ENCODE measurements at places on chromosomes 16 and 17. TPM values are rescaled to one million over a fixed set of nuclear protein-coding genes. Genes with fewer than 3 reads are reported as not detected.

DNA sequence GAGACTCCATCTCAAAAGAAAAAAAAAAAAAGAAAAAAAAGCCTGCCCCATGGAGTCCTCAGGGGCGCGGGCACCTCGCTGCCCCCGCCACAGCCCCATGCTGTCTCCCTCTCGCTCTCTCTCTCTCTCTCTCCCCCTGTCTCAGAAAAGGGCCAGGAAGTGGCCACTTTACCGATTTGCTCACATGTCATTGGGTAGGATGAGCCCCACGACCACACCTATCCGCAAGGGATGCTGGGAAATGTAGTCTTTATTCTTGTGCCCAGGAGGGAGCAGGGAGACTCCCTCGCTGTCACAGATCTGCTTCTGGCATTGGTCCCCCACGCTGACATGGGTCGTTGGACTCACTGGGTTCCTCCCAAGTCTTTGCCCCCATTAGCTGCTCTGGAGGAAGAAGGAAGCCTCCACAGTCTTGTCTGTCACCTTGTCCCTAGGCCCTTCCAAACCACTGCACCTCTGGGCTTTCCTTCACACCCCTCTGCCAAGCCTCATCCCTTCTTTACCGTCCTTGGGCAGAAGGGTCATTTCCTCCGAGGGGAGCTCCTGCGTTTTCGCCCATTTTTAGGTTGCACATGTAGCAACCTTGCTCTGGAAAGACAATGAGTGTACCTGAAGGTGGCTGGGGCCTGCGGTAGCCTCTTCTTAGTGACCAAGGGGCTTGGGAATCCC lies 6.9 kb upstream of the GJD3 start:
- no peak for DNase-seq
- H3K27me3 ChIP-seq, result no peaks in the 10 kb centered on the region
- H3K36me3 ChIP-seq, result no peaks in the 10 kb centered on the region
- no peak overlapping the region for H3K27ac ChIP-seq

The KRTAP3-1 gene
- not detected for polyA plus RNA-seq

DNA sequence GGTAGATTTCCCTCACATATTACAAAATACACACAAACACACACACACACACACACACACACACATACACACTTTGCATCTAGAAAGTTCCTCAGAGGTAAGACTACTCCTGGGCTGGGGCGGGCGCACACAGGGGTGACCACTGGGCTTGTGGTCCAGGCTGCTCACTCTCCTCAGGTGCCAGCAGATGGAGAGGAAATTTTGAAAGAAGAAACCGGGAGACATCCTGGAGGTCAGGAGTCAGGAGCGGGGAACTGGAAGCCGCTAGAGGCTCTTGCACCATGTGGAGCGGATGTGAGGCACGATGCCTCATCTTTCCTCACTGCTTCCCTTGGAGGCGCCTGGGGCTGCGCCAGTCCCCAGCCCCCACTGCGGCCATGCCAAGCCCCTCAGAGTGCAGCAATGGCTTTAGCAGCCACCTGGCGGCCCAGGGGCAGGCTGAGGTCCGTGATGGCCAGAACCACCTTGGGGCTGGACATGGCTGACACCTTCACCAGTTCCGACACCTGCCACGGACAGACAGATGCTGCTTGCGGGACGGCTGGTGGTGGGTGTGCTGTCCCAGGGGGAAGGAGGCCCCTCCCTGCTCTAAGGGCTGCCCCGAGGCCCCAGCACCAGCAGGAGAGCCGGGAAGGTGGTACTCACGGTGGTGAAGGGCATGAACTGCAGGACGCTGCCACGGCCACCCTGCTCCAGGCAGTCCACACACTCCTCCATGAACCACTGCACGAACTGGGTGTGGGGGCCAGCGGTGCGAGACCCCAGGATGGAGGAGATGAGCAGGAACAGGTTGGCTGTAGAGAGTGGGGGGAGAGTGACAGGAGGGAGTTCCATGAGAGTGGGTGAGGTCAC lies 4.1 kb downstream of the CSF3 start:
- no peak overlapping the region for H3K27ac ChIP-seq
- no peaks in the 10 kb centered on the region for H3K27me3 ChIP-seq
- peaks cover 8% of the 10 kb centered on the region for H3K4me1 ChIP-seq

The STAT3 gene
- polyA plus RNA-seq, result 89.8 TPM

DNA sequence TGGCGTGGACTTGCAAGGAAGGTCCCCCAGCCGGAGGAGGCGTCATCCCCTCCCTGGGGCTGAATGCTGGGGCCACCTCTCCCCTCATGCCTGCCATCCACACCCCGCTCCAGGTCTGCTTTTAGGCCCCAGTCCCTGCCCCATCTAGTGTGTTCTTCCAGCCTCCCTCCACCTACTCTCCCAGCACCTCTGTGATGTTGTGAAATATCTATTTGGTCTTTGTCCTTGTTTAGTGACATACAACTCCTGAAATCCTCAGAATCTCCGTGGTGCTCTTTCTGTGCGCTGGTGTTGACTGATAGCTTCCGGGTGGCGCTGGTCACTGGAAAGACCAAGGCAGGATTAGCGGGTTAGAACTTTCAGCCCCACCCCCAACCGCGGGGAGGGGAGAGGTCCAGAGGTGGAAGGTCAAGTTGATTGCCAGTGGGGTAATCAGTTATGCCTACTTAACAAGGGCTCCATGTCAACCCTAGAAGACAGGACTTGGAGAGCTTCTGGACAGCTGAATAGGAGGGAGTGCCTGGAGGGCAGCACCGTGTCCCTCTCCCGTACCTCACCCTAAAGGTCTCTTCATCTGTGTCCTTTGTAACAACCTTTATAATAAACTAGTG lies 10.1 kb downstream of the TBC1D24 start:
- peak overlapping the region; percentile 41 for H3K27ac ChIP-seq
- no peaks in the 10 kb centered on the region for H3K27me3 ChIP-seq

- no peak overlapping the region for H3K4me3 ChIP-seq
- no peak for DNase-seq
- H3K27me3 ChIP-seq, result peaks cover 19% of the 10 kb centered on the region
- no peak overlapping the region for H3K27ac ChIP-seq
- H3K4me1 ChIP-seq, result no peaks in the 10 kb centered on the region
Observed at GRCh38 chr17:61494325-61495160, 42.3 kb downstream of the TBX4 start.

- no peaks in the 10 kb centered on the region for H3K27me3 ChIP-seq
- H3K4me3 ChIP-seq, result peak within 1 kb of the TSS; percentile 63
- no peaks in the 10 kb centered on the region for H3K36me3 ChIP-seq
- no peak for DNase-seq
Observed at GRCh38 chr16:2236337-2237101, at the start of gene DNASE1L2. Gene DNASE1L2 (plus strand): TSS chr16:2236444. CDS start chr16:2236817, 373 bp downstream.

The SLC2A4 gene
- polyA plus RNA-seq, result not detected

The ZNF597 gene
- 2.2 TPM for polyA plus RNA-seq

- H3K4me1 ChIP-seq, result peaks cover 27% of the 10 kb centered on the region
- no peaks in the 10 kb centered on the region for H3K36me3 ChIP-seq
- no peak for DNase-seq
- peak overlapping the region; percentile 93 for H3K27ac ChIP-seq
- H3K27me3 ChIP-seq, result peaks cover 3% of the 10 kb centered on the region
- peak overlapping the region; percentile 74 for H3K4me3 ChIP-seq
Observed at GRCh38 chr17:76530095-76530723, 7.3 kb downstream of the CYGB start.

DNA sequence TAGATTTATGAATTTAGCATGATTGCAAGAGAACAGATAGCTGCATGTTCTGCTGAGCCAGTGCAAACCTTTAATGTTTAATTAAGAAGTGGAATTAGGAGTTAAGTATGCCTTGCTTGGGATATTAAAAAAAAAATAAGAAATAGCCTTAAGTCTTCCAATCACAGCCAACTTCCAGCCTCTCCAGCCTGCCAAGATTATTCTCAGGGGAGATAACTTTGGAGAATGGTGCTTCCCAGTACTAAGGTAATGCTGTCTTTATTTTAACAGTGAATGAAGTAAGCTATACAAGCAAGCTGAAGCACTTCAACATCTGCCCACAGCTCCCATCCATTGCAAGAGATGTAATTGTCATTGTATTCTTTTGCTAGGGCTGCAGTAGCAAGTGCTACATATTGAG lies 389.5 kb upstream of the ASIC2 start:
- H3K27me3 ChIP-seq, result peaks cover 9% of the 10 kb centered on the region
- no peak overlapping the region for H3K27ac ChIP-seq
- DNase-seq, result no peak
- no peaks in the 10 kb centered on the region for H3K4me1 ChIP-seq

DNA sequence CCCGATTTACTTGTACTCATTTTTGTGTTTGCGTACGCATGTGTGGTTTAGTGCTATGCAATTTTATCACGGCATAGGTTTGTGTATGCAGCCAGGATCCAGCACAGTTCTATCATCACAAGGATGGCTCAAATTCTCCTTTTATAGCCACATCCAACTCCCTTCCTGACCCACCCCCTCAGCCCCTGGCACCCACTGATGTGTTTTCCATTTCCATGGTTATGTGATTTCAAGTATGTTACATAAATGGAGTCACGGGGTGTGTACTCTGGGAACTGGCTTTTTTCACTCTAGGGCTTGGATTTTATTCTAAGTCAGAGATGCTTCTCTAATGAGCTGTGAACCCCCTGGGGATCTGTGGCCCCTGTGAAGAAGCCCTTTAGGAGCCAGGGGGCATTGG lies 16.8 kb downstream of the IL4R start:
- H3K27ac ChIP-seq, result no peak overlapping the region
- no peak overlapping the region for H3K4me3 ChIP-seq
- peaks cover 31% of the 10 kb centered on the region for H3K36me3 ChIP-seq
- H3K4me1 ChIP-seq, result peaks cover 43% of the 10 kb centered on the region
- DNase-seq, result no peak
- no peaks in the 10 kb centered on the region for H3K27me3 ChIP-seq

GRCh38 chr17:1649844-1650501 lies at the start of gene RILP:
Gene RILP (minus strand): TSS chr17:1649866. CDS start chr17:1649804, 62 bp downstream.
- H3K27me3 ChIP-seq, result no peaks in the 10 kb centered on the region
- H3K27ac ChIP-seq, result peak within 1 kb of the TSS; percentile 39
- H3K36me3 ChIP-seq, result peaks cover 16% of the 10 kb centered on the region
- no peak within 1 kb of the TSS for H3K4me3 ChIP-seq
- DNase-seq, result no peak
- H3K4me1 ChIP-seq, result peaks cover 22% of the 10 kb centered on the region

- H3K27ac ChIP-seq, result peak overlapping the region; percentile 95
- H3K4me1 ChIP-seq, result peaks cover 36% of the 10 kb centered on the region
Observed at GRCh38 chr16:2686912-2687507, 4.7 kb downstream of the KCTD5 start.

GRCh38 chr17:80663781-80664206 lies 119.2 kb downstream of the RPTOR start:
- H3K4me1 ChIP-seq, result peaks cover 63% of the 10 kb centered on the region
- no peak overlapping the region for H3K27ac ChIP-seq
- no peaks in the 10 kb centered on the region for H3K36me3 ChIP-seq
- DNase-seq, result no peak
- H3K4me3 ChIP-seq, result no peak overlapping the region

- DNase-seq, result no peak
- no peaks in the 10 kb centered on the region for H3K36me3 ChIP-seq
- peaks cover 16% of the 10 kb centered on the region for H3K27me3 ChIP-seq
- no peaks in the 10 kb centered on the region for H3K4me1 ChIP-seq
- no peak overlapping the region for H3K4me3 ChIP-seq
Observed at GRCh38 chr17:41009301-41009760, 403 bp upstream of the KRTAP3-1 start.

DNA sequence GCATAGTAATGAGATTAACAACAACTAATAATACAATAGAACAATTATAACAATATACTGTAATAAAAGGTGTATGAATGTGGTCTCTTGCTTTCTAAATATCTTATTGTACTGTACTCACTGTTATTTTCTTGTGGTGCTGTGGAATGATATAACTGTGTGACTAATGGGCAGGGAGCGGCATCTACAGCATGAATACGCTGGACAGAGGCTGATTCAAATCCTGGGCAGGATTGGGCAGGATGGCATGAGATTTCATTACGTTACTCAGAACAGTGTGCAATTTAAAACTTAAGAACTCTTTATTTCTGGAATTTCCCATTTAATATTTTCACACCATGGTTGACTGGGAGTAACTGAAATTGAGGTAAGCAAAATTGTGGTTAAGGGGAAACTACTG lies 1239.8 kb upstream of the GOT2 start:
- DNase-seq, result no peak
- H3K4me3 ChIP-seq, result no peak overlapping the region
- H3K36me3 ChIP-seq, result no peaks in the 10 kb centered on the region
- H3K27ac ChIP-seq, result no peak overlapping the region

The PPP1R1B gene
- not detected for polyA plus RNA-seq

GRCh38 chr17:33352526-33352925 lies 59.4 kb upstream of the ASIC2 start:
- H3K36me3 ChIP-seq, result no peaks in the 10 kb centered on the region
- no peaks in the 10 kb centered on the region for H3K4me1 ChIP-seq
- peaks cover 19% of the 10 kb centered on the region for H3K27me3 ChIP-seq
- H3K4me3 ChIP-seq, result no peak overlapping the region

The ASB16 gene
- 0.41 TPM for polyA plus RNA-seq

DNA sequence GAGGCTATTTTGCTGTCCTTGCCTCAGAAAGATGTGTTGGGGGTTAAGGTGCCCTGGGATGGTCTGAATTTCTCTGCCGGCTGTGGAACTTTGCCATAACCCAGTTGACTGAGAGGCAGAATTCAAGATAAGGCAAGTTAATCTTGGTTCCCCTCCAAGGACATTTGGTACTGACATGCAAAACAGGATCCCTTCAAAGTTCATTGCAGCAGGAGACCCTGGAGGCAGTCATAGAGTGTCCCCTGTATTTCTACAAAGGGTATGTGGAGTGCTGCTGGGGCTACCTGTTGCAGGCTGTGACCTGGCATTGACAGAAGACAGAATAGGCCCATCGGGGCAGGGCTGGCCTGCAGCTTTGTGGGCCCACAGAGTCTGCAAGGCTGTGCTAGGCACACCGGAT lies 135.6 kb upstream of the IRX3 start:
- no peak for DNase-seq
- no peak overlapping the region for H3K27ac ChIP-seq
- H3K4me1 ChIP-seq, result no peaks in the 10 kb centered on the region
- peaks cover 14% of the 10 kb centered on the region for H3K27me3 ChIP-seq

The TBX6 gene
- 0.57 TPM for polyA plus RNA-seq

GRCh38 chr17:72463287-72464102 lies 342.7 kb downstream of the SOX9 start:
- no peaks in the 10 kb centered on the region for H3K4me1 ChIP-seq
- no peak overlapping the region for H3K27ac ChIP-seq
- no peak for DNase-seq
- no peaks in the 10 kb centered on the region for H3K27me3 ChIP-seq
- no peak overlapping the region for H3K4me3 ChIP-seq
